Urinary bladder (tissue), 4 donors: ENCODE measurements at places on chromosomes 5 and 9. TPM values are rescaled to one million over a fixed set of nuclear protein-coding genes. Genes with fewer than 3 reads are reported as not detected.

The RASEF gene
- total RNA-seq: 10.9 TPM

The KLF4 gene
- 39.6 TPM for total RNA-seq

The FGF10 gene
- 21.2 TPM for total RNA-seq

The SNCB gene
- not detected for total RNA-seq

The DND1 gene
- total RNA-seq: not detected

The TAS2R1 gene
- total RNA-seq: not detected

The SH3GL2 gene
- 4.5 TPM for total RNA-seq

The SLC36A2 gene
- total RNA-seq: not detected

The CD274 gene
- total RNA-seq: 2.4 TPM

The LRRC19 gene
- 0.11 TPM for total RNA-seq

The FOXD4 gene
- total RNA-seq: not detected

The MACIR gene
- total RNA-seq: 10.2 TPM

The DOCK2 gene
- total RNA-seq: 19.1 TPM

The CDC25C gene
- total RNA-seq: 6.1 TPM

The GABRA1 gene
- 0.21 TPM for total RNA-seq

The DBH gene
- 0.79 TPM for total RNA-seq

The HMCN2 gene
- total RNA-seq: 15.9 TPM

The HMGXB3 gene
- 24.3 TPM for total RNA-seq

The TNFAIP8 gene
- total RNA-seq: 49.9 TPM

The PCDHGA12 gene
- 7.8 TPM for total RNA-seq

The SHC3 gene
- total RNA-seq: 2.0 TPM

The ADAMTSL2 gene
- 2.2 TPM for total RNA-seq

The HTR1A gene
- not detected for total RNA-seq

The AIF1L gene
- total RNA-seq: 20.6 TPM

The C9 gene
- not detected for total RNA-seq

The CDHR2 gene
- not detected for total RNA-seq

The ESM1 gene
- total RNA-seq: 1.8 TPM

The BRD9 gene
- 27.8 TPM for total RNA-seq

The C5orf58 gene
- not detected for total RNA-seq

The TAF11L6 gene
- not detected for total RNA-seq

The ZNF608 gene
- 23.7 TPM for total RNA-seq

The PCDHB3 gene
- 4.6 TPM for total RNA-seq

The SERF1A gene
- 6.7 TPM for total RNA-seq

The SVEP1 gene
- total RNA-seq: 80.5 TPM

The NDUFAF2 gene
- 23.8 TPM for total RNA-seq

The C8G gene
- 1.0 TPM for total RNA-seq

The THBS4 gene
- 3.9 TPM for total RNA-seq

The LHX3 gene
- total RNA-seq: not detected

The FLT4 gene
- total RNA-seq: 18.2 TPM

The MEIKIN gene
- total RNA-seq: not detected

The AJM1 gene
- 0.69 TPM for total RNA-seq
